ENCODE measurements at places on chromosomes 13 and 19. TPM values are rescaled to one million over a fixed set of nuclear protein-coding genes. Genes with fewer than 3 reads are reported as not detected.

SMAD9 gene
- 4.0 TPM for total RNA-seq

TRPM4 gene
- 419 TPM for total RNA-seq

SARS2 gene
- total RNA-seq: 37.5 TPM

RPL21 gene
- 828 TPM for total RNA-seq

PDX1 gene
- not detected for total RNA-seq

POU4F1 gene
- not detected for total RNA-seq

RSPH6A gene
- not detected for total RNA-seq

ANGPTL8 gene
- total RNA-seq: not detected

VPS36 gene
- 87.0 TPM for total RNA-seq

CD22 gene
- total RNA-seq: 15.7 TPM

CGB8 gene
- total RNA-seq: not detected

TFPT gene
- 15.7 TPM for total RNA-seq

PROZ gene
- not detected for total RNA-seq

CGB1 gene
- total RNA-seq: not detected

CD37 gene
- 78.0 TPM for total RNA-seq

ZNF569 gene
- 1.1 TPM for total RNA-seq

PEPD gene
- total RNA-seq: 807 TPM

ANO8 gene
- total RNA-seq: 13.8 TPM

USHBP1 gene
- total RNA-seq: 2.1 TPM

VWA8 gene
- 27.7 TPM for total RNA-seq

FOXA3 gene
- total RNA-seq: 9.1 TPM

CACNA1A gene
- total RNA-seq: 21.0 TPM

FXYD7 gene
- total RNA-seq: not detected

PCDH20 gene
- 0.35 TPM for total RNA-seq

RCBTB2 gene
- total RNA-seq: 3.2 TPM

CYP2A6 gene
- not detected for total RNA-seq

VSTM2B gene
- total RNA-seq: not detected

MAP4K1 gene
- total RNA-seq: 116 TPM

GPC6 gene
- total RNA-seq: 1.9 TPM

SYNGR4 gene
- not detected for total RNA-seq

RBM26 gene
- total RNA-seq: 96.6 TPM

GRIN3B gene
- not detected for total RNA-seq
